ENCODE measurements at places on chromosomes 7 and 10.

- no peak for DNase-seq
Measured at GRCh38 chr10:45454859-45455258, 80.8 kb downstream of the ALOX5 start.

- DNase-seq = no peak
Measured at GRCh38 chr10:132693676-132694075, 92.3 kb downstream of the NKX6-2 start.

DNA sequence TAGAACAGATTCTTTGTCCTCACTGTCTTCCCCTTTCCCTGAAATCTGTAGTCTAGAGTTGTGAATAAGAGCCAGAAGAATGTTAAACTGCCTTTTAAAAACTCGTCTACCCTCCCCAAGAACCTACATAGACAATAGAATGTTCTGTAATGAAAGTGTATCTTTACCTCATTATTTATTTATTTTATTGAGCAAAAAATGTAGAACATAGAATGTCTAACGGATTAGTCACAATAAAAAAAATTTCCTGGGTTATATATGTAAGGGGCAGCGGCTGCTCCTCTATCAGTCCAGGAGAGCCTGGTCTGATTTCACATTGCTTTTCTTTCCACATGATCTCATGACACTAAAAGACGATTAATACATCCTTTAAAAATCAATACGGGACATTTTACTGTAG lies 135.7 kb downstream of the SDK1 start:
- no peak for DNase-seq

DNA sequence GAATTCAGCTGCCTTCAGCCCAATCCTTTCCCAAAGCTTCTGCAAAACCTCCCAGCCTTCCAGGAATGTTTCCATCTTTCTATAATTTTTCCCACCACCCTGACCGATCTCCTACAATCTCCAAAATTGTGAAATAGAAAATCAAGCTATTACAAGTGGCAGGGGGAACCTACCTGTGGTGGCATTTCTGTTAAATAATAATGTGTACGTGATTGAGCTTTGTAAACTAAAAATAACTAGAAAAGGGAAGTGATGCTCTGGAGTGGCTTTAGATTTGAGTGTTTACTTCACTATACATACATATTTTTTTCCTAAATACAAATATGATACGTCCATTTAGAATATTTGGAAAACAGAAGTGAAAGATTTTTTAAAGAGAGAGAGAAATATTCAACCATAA lies 593.6 kb downstream of the GRM8 start:
- DNase-seq = no peak

GRCh38 chr10:11551916-11552602 lies 59.4 kb downstream of the USP6NL start:
- DNase-seq = no peak

- DNase-seq = no peak
Measured at GRCh38 chr7:47291461-47292081, 290.3 kb downstream of the TNS3 start.

DNA sequence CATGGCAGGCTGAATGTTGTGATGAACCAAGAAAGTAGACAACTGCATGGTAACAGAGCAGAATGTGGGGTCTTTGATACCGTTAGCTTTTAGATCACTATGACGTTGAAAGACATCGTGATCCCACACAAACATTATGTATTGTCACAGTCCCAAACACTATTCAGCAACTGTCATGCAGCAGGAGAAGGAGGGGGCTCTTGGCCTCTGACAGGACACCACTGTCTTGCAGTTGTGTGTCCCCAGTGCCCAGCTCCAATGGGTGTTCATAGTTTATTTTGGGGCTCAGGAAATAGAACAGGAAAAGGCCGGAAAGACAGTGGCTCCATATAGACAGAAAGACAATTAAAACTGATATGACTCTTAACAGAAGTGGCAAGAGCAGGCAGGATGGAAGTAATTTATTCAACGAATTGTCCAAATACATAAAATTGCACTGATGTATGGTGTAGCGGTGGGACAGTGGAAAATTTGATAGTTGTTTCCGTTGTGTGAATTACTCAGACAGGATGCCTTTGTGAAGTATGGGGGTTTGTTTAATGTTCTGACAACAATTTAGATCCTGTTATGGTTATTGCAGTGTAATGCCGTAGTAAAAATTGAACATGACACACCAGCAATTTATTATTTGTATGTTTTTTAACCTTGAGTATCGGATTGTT lies 292.0 kb downstream of the LRMDA start:
- DNase-seq = no peak

DNA sequence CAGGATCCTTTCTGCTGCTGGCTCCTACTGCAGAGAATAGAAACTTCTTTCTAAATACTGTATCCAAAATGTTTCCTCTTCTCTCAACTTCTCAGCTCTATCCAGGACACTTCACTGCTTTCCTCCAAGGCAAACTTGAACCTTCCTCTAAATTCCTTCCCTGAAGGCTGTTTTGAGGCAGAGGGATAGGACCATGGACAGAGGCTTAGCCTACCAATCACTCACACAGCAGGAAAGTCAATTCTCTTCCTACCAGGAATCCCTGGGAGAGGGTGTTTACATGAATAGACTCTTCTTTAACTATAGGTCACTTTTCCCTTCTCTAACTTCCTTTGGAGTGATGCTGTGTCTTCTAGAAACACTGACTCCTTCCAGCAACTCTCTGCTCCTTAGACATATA lies 115.6 kb upstream of the MKLN1 start:
- DNase-seq = no peak

- DNase-seq = no peak
Measured at GRCh38 chr10:33363106-33363505, 28.6 kb upstream of the NRP1 start.

DNA sequence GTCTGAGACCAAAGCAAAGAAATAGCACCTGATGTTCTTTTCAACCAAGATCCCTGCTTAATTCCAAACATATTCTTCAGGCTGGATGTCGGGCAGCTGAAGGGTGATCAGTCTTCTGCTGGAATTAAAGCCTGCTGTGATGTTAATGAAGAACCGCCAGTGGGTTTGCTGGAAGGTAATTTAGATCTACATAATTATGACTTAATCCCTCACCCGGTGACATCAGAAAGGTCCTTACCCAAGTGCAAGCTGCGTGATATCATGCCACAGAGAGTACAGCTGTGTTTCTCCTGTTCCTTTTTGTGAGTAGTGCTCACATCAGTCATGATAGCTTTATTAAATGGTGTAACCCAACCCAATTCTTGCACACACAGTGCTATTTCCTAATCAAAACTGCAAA lies 29.1 kb upstream of the LRGUK start:
- no peak for DNase-seq

DNA sequence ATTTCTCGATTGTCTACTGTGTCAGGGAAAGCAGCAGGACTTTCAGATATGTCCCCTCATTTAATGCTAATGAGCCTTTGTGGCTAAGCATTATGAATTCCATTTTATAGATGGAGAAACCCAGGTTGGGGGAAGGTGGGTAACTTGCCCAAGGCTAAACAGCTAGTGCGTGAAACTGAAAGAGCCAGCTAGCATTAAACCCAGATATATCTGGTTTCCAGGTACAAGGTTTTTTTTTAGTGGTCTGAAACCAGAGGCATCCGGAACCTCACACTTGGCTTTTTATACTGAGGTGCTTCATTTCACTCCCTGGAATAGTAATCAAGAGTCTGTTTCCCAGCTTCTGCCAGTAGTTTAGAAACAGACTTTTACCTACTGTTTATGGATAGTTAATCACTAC lies 694.8 kb downstream of the PHTF2 start:
- no peak for DNase-seq

DNA sequence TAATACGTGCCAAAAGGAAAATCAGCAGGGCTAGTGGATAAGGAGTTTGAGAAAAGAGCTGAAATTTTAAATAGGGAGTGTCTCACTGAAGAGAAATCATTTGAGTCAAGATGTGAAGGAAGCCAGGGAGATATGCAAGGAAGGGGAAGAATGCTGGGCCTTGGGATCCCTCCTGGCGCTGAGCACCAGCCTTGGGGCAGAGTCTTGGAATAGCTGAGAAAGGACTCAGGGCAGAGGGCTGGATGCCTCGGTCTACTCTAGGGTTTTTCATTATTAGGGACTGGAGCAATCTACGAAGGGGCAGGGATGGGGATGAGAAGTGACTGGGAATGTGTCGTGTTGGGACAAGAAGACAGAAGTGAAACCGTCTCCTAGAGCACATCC lies 484 bp downstream of the ZWINT start:
- no peak for DNase-seq

- DNase-seq = no peak
Measured at GRCh38 chr10:46525177-46525823, 31.2 kb downstream of the GPRIN2 start.

DNA sequence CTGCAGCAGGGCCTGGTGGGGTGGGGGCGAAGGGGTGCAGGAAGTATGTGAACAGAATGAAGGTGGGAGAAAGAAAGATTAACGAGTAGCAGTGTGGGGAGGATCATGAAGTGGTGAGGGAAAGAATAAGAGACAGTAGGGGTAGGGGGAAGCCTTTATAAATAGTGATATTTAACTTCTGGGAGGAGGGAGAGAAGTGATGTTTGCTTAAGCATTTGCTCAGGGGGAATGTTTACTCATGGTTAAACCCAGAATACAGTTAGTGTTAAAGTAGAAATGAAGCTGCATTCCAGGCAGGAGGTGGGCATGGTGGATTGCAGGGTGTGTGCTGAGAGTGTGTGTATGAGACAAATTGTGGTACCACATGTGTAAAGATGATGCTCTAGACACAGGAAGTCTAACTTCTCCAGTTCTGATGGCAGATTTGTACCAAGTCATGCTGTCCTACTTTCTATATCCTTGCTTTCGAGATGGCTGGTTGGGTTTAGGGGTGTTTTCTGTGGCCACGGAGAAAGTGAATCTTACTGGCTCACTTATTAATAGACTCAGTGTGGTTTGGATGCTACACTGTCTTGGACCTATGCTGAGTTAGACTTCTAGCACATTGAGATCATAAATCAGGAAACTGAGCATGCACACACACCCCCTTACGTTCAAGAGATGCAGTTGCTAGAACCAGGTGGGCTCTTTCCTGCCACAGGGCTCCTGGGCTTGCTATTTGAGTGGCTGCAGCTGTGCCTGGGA lies 10.6 kb upstream of the DNMBP start:
- DNase-seq = no peak

DNA sequence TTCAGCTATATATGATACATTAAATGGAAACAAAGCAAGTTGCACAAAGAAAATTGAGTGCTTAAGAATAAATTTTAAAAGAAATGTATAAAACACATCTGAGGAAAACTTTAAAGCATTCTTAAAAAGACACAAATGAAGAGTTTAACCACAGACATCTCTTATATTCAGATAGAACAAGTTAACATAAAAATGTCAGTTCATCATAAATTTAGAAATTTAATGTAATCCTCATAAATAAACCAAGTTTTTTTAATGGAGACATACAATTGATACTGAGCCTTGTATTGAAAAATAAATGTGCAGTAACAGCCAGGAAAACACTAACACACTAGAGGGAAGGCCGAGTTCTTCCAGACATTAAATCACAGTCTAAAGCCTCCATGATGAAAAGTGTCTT lies 243.9 kb upstream of the MKLN1 start:
- DNase-seq = no peak

DNA sequence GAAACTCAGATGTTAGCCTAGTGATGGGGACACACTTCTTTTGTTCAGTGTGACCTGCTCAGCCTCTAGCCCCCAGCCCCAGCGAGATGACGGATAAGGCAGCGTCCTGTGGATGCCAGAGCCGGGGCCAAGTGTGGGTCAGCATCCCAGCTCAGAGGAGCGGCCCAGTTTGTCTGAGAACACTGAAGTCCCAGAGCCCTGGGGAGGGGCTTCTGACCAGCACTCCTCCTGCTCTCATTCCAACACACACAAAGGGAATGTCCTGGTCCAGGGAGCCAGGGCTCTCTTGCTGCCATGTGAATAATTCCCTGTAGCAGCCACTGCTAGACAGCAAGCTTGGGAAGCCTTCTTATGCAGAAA lies 4.5 kb upstream of the ATP6V0E2 start:
- no peak for DNase-seq

GRCh38 chr10:117926491-117926890 lies 120.2 kb downstream of the RAB11FIP2 start:
- DNase-seq = no peak

DNA sequence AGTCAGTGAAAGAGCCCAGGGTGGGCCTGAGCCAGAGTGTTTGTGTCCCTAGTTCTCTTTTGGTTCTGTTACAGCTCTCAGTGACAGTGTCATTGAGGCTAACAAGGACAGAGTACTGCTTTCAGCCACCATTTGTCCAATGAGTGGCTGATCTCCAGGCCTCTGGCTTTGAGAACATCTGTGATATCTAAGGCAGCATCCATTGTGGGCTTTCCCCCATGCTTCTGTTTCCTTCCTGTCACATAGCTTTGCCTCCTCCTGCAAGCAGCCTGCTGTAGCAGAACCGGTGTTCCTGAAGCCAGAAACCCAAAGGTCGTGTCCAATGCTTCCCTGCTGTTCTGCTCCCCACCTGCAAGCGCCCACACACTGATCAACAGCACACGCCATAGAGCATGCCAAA lies 68.4 kb downstream of the IKZF1 start:
- DNase-seq = no peak

DNA sequence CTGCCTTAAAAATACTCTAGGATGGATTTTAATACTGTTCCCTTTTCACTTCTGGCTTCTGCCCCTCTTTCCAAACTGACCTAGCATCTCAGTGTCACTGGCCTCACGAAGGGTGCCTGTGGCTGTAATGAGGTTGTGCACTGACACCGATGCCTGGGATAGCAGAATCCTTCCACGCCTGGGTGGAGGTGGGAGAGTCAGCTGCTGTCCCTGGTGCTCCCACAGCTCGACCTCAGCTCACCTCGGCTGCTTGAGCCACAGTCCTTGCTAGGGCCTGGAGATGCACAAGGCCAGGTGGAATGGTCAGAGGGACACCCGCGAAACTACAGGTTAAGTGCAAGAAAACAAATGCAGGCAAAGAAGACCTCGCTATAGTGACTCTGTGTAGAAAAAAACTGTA lies 123.4 kb upstream of the ACBD5 start:
- DNase-seq = no peak

- no peak for DNase-seq
Measured at GRCh38 chr7:121275204-121275603, 53.6 kb upstream of the WNT16 start.

DNA sequence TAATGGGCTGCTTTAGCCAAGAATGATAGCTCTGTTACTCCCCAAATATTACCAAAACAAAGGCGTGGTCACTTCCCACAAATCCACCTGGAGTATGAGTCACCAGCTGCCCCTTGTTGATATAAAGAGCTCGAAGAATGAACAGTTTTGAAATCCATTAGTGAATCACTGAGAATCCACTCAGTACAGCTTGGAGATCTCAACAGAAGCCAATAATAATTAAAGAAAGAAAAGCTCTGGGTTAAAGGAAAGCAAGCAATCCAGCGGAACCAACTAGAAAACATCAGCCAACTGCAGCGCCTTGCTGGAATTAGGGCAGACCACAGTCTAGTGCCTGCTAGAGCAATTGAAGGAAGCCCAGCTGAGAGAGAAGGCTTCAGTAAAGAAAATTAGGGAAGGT lies 576.0 kb upstream of the C7orf33 start:
- DNase-seq = no peak

GRCh38 chr10:29346296-29347001 lies 57.6 kb downstream of the LYZL1 start:
- DNase-seq = no peak

DNA sequence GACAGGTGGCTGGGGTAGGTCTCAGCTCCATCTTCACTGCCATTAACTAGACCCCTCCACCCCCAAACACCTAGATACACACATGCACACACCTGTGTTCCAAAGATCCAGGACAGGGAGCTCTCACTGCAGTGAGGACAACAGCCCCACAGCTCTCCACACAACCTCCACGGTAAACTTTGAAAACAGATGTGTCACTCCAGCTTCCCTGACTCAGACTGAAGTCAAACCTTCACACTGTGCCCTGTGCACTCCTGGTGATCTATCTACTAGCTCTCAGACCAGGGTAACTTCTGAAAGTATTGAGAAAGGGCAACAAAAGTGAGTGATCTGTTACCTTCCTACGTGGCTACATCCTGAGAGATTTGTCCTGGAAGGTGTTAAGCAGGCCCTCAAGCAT lies 519.8 kb downstream of the XPNPEP1 start:
- DNase-seq = no peak

Data from activated naive CD4-positive, alpha-beta T cell (primary cell).